ENCODE measurements at places on chromosomes 2 and 18.

DNA sequence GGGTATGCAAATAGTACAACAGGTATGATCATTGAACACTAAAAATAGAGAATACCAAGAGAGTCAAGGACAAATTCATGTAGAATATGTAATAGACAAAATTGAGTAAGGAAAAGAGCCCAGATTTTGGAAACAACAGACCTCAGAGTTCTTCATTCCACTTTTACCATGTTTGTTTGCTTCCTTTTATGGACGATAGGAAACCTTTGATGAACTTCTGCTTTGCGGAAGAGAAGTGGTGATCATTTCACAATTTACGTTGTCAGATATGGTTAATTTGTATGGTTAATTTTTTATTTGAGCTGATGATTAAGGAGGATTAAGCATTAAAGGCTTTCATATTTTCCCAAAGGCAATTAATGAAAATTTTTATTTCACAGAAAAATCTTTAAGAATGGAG lies 16.3 kb downstream of the MARCHF7 start:
- DNase-seq = no peak

DNA sequence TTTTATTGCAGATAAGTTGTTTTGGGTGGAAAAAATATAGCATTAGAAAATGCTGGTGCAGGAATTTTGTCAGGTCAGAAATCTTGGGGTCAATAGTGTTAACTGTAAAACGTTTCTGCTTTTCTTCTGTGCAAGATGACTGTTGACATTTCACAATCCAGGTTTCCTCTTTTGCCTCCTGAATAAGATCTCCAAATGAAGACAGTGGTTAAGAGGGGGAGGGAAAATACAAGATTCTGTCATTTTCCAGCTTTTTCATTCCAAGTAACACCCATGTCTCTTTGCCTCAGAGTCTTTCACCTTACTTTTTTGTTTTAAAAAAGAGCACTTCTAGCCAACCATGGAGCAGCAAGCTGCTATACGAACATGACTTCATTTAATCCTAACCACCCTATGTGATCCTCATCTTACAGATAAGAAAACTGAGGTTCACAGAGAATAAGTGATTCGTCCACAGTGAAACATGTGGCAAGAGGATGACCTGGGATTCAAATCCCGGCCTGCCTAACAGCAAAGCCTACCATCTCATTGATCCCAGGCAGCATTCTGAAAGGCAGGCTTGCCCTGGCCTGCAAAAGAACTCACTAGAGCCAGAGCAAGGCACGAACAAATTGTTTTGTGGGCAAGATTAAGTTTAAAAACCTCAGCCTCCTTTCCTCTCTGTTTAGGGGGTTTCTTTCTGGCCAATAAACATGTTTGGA lies 3.0 kb downstream of the PLEK start:
- no peak for DNase-seq

- no peak for DNase-seq
Observed at GRCh38 chr2:40113997-40114396, 334.9 kb upstream of the THUMPD2 start.

- no peak for DNase-seq
Observed at GRCh38 chr2:197071213-197071612, 144.7 kb upstream of the PGAP1 start.

- DNase-seq = peak; percentile 49
Observed at GRCh38 chr18:24271381-24272228, 126.0 kb downstream of the OSBPL1A start.

DNA sequence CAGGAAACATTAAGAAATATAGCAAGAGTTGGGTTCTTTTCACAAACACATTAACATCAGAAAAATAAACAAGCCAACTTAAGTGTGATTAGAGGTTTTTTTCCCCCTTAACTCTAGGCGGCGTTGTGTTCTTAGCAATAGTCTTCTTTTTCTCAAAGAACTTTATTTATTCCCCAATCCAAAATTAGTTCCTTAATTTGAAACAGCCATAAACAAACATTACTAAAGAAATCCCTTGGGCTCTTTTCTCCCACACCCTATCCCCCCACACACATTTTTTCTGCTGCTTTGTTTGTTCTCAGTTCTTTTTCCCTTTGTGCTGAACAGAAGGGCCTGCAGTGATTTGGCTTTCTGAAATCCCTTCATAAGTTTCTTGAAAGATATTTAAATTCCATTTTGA lies 13.2 kb upstream of the MYO1B start:
- no peak for DNase-seq

- no peak for DNase-seq
Observed at GRCh38 chr18:22433956-22434355, 16.2 kb upstream of the CTAGE1 start.

- DNase-seq = no peak
Observed at GRCh38 chr2:241817126-241817820, 8.3 kb downstream of the NEU4 start.

DNA sequence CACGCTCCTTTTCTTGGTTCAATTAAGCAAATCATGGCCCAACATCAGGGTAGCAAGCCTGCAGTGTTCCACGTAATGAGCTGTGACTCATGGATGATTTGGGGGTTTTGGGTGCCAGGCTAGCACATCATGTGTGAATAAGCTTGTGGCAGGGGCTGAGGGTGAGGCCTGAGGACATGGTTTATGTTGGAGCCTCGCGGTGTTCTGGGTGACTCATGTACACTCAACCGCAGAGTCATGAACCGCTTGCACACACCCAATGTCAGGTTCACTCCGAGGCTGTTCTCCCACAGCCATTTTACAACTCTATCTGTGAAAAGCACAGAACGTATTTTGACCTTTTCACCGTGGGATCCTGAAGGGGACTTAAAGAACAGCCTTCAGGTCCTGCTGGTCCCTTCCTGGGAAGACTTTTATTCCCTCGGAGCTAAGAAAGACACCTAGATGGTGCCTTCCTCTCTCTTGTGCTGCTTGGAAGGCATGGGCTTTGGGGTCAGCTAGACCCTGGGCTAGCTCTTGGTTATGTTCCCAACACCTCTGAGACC lies 139.9 kb upstream of the ZEB2 start:
- DNase-seq = no peak

GRCh38 chr2:203340791-203341487 lies 12.7 kb downstream of the ABI2 start:
- no peak for DNase-seq

- DNase-seq = no peak
Observed at GRCh38 chr2:207835805-207836204, 66.1 kb upstream of the FZD5 start.

DNA sequence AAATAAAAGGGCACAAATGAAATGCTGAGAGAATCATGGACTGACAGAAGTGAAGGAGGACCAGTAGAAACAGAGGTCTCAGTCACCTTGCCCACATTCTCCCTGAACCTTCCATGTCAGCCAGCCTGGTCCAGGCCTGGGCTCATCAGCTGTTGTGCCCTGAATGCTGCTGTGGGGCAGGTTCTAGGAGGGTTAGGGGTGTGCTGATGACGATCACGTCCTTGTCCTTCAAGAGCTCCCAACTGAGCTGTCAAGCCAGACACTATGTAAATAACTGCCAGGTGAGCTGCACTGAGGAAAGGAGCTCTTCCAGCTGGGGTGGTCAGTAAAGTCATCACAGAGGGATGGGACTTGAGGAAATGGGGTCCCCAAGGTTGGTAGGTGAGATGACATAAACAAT lies 156.5 kb downstream of the SMAD2 start:
- no peak for DNase-seq

DNA sequence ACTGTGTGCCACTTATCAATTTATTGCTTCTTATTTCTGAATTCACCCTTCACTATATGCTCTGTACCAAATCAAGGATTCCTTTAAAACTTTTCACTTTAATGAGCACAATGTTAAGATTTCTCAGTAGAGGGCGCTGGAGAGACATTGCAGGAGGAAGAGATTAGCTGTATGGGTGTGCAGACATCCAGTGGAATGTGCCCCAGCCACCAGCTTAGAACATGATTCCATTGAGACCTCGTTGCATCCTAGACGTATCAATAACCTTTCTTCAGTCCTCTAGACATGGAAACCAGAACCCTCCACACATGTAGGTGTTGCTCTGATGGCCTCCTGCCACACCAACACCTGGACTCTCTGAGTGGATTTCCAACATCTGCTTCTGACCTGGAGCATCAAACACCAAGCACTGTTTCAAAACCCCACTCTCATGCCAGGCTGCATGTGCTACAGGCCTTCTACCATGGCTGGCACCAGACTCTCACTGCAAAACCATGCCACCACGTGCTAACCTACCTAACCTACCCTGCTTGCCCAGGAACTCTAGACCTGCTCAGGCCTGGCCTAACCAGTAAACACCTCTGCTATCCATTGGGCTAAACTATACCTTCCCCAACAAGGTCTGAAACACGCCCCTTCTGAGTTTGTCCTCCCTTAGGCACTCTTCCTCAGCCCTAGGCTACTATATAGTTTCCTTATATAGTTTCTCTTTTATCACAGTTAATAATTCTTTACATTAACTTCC lies 633.2 kb upstream of the PKDCC start:
- no peak for DNase-seq

DNA sequence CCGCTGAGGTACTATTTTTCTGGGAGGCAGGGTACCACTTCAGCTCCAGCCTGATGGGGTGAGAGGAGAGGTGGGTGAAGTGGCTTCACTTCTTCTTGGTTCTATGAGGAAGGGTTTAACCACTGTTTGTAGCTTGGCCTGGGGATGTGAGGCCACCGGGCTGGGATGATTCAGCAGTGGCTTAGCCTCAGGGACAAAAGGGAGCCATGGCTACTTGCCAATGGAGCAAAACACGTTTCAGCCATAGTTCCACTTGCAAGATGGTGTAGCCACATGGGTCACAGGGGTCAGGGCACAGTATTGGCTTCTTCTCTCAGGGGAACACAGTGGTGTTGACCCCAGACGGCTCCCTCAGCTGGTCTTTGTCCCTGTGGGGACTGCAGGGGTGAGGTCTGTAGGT lies 14.9 kb downstream of the ZDBF2 start:
- DNase-seq = no peak

DNA sequence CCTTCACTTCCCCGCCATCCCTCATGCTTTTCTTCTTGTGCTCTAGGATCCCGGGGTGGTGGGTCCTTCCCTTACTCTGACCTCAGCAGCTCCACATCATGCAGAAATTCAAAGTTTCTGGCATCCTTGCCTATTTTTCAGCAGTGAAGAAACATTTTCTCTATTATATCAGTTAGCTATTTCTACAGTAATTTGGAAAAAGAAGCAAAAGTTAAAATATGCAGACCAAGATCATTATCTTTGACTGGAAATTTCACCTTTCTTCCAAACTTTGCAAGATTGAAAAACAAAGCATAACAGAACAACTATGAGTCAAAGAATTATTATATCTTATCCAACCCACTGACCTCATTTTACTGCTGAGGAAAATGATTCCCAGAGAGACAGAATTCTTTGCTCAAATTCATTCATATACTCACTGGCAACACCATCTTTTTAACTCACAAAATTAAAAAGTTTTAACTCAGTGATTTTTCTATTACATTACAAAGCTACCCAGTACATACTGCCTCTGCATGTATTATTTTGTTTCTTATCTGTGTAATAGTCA lies 40.5 kb downstream of the ANTXR1 start:
- no peak for DNase-seq

DNA sequence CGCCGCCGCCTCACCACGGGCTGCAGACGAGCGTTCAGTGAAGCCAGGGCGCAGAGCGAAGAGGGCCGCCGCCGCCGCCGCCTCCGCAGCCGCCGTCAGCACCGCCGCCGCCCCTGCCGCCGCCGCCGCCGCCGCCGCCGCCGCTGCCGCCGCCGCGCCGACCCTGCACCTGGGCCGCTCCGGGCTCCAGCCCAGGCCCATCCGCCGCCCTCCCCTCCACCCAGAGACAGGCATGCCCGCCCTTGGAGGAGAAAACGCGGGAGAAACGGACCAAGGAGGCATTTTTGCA lies 3.0 kb downstream of the POU3F3 start:
- DNase-seq = no peak

DNA sequence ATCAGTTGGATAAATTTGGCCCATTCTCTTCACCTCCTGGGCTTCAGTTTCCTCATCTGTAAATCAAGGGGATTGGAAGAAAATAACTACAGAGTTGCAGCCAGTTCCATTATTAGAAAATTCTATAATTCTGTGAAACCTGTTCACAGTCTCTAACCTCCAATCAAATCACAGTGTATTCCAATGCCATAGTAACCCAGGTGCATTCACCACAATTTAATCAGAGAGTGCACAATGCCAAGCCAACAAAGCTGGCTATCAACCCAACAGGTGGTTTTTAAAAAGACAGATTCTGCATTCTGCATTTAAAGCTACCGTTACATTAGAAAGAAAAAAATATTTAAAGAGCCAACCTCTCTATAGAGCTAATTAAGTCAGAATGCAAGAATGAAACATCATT lies 308.6 kb downstream of the RNF144A start:
- no peak for DNase-seq

- DNase-seq = no peak
Observed at GRCh38 chr2:241870611-241871537, 1.3 kb downstream of the RTP5 start.

DNA sequence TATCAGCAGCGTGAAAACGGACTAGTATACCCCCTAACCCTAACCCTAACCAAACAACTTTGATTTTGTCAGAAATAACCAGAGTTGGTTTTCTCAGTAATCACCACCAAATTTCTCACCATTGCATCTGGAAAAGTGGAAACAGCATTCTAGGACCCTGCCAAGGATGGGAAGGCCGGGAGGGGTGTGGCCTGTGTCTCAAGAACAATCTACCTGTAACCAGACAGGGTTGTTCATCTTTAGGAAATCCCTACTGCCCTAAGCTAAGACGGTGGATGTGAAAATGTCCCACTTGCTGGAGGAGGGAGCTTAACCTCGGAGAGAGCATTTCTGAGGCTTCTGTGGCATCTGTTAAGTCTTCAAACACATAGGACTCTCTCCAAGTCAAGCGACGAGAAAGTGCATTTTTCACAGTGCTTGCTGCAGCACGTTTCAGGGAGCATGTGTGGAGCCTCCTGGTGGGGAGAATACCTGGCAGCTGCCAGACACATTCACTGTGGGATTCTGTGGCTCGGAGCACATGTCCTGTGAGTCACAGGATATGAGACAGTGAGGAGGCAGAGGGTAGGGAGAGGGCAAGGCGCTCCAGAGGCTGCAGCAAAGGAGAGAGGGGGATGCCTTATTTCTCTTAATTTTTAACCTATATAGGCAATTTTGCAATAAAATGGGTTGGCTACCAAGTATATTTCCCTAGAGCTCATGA lies 207.5 kb downstream of the SPP2 start:
- DNase-seq = no peak

- no peak for DNase-seq
Observed at GRCh38 chr2:106859498-106859897, 26.5 kb downstream of the ST6GAL2 start.

DNA sequence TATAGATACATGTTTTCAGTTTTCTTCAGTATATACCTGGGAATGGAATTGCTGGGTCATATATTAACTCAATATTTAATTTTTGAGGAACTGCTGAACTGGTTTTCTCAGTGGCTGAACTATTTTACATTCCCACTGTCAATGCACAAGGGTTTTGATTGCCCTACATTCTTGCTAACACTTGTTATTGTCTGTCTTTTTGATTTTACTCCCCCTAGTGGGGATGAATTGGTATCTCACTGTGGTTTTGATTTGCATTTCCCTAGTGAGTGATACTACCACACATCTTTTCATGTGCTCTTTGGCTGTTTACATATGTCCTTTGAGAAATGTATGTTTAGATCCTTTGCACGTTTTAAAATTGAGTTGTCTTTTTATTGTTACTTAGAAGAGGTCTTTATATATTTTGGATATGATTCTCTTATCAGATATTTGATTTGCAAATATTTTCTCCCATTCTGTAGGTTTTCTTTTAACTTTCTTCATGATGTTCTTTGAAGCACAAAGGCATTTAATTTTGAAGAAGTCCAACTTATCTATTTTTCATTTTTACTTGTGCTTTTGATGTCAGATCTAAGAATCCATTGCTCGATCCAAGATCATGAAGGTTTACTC lies 36.2 kb downstream of the ASB1 start:
- DNase-seq = no peak

Data from anterior cingulate cortex (tissue), 58 donors.